ENCODE measurements at places on chromosomes 11 and 22.

DNA sequence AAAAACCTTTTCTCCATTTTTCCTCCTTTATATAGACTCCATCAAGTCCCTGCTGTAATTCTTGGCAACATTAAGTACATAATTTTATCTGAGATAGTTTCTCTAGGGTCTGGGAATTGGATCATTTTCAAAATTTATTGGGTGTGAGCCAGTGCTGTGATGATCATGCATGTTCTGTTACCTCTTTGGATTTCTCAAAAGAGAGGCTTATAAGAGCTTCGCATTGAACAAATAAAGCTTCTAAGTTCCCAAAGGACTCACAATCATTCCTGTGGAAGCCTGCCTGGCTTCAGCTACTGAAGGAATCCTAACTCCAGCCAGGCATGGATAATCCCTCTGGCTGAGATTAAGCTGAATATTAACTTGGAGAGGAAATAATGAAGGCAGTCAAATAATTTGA is 208.5 kb downstream of the RAB38 start:
- peak; percentile 81 for DNase-seq

GRCh38 chr11:110582728-110583432 is 129.4 kb downstream of the ARHGAP20 start:
- no peak for DNase-seq

- no peak for DNase-seq
These were observed 89.9 kb downstream of the CTTN start for GRCh38 chr11:70488171-70488703.

- DNase-seq = no peak
These were observed 2.9 kb upstream of the RAB38 start for GRCh38 chr11:88178191-88178590.

DNA sequence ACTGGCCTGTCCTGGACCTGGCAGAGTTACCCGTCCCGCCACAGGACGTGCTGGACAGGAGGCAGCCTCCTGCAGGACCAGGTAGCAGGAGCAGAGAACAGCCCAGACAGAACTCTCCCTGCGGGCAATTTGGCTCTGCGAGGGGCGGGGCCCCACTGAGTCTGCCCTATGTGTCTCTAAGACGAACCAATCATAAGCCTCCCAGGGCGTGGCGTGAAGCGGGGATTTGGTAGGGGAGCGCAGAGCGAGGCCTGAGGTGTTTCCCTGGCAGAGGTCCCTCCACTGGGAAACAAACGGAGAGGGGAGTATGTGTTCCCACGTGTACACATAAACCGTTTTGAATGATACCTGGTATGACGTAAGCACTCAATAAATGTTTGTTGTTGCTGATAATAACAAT is 7.4 kb downstream of the CD82 start:
- DNase-seq = no peak

DNA sequence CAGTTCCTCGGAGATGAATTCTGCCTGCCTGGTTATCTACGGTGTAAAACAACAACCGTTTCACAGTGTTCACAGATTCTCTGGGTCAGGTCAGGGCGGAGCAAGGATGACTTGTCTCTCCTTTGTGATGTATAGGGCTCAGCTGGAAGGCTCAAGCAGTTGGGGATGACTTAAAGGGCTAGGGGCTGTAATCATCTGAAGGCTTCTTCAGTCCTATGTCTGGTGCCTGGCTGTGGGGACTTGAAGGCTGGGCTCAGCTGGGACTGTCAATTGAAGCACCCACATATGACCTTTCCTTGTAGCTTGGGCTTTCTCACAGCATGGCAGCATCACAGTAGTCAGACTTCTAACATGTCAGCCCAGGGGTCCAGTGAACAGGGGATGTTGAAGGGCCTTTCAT is 29.3 kb downstream of the EIF3F start:
- DNase-seq = no peak

- no peak for DNase-seq
These were observed 131.6 kb downstream of the FBXO7 start for GRCh38 chr22:32606181-32606580.

- DNase-seq = no peak
These were observed 41.3 kb downstream of the TUB start for GRCh38 chr11:8122173-8122764.

DNA sequence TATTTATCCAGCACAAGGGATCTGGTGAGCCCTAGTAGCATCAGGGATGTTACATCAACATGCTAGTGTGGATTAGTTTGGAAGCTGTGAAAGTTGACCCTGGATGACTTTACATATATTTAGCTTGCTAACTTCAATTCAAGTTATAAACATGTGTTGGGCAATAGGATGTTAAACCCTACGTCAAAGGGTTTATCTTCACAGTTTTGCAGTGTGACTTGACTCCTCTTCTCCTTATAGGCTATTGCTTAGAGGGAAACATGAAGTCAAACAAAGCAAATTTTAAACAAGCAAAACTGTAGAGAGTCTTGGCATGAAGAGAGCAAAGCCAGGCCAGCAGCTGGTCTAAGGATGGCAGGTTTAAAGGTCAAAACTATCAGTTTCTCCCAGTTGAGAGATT is 11.3 kb upstream of the CTSC start:
- DNase-seq = no peak

DNA sequence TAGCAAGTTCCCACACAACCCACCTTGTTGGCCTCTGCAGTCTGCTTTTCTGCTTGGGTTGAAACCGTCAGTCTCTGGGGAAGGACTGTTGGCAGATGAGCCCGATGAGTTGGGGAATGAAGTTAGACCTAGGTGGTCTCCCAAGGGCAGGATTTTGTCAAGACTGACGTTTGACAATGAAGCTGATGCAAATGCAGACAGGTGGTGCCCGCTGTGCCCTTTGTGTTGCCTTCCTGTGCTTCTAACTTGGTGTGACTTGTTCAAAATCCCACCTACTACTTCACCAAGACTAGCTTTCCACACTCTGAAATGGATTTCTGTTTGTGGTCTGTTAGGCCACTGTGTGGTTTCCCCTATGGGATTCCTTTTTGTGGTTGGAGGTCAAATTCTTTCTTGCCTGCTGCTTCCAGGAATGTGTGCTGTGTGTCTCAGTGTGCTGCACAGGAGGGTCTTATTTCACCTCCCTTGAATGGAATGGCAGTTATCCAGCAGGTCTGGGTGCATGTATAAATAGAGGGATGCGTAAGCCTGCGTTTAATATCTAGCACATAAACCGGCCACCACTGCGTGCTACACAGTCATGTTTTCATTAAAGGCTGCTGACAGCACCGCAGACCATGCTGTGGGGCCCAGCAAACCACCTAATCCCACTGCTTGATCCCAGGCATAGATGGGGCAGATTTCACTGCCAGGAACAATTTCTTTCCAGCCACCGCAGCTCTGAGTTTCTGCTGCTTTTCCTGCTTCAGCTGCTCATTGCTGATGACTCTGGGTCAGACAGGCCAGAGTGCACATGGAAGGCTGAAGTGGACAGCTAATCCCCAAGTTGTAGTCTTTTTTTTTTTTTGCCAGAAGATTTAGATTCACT is 44.8 kb downstream of the ADAMTS8 start:
- DNase-seq = no peak

DNA sequence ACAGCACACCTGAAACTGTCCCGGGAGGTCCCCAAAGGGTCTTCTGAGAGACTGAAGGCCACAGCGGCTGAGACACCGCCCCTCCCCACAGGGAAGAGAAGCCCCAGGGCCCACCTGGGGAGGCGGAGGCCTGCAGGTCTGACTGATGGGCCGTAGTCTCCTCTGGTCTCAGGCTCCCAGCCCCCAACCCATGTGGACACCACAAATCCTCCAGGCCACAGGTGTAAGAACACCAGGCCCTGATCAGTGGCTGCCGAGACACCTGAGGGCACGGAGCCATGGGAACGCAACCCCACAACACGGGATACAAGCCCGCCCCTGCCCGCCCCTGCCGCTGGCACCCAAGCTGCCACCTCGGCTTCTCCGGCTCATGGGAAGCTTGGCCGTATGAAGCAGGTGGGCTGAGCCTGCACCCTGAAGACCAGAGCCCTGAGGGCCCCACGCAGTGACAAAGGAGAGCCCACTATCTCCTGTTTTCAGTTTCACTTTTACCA is 46.3 kb downstream of the BRD1 start:
- no peak for DNase-seq

DNA sequence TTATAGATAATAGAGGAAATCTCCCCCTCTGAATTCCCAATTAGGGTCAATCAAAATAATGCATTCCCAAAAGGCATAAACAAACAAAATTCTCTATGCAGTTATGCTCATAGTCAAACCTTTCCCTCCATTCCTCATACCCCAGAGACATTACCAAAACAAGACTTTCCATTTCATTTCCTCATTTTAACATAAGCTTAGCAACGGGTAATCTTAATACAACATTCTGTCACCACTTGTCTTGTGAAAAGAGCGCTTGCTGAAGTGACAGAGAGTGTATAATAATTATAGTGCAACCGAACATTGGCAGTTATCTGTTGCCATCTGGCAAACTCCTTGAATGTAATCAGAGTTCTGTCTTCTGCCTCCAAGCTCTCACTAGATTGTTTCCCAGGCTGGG is 1.2 kb upstream of the SLN start:
- DNase-seq = peak; percentile 95

DNA sequence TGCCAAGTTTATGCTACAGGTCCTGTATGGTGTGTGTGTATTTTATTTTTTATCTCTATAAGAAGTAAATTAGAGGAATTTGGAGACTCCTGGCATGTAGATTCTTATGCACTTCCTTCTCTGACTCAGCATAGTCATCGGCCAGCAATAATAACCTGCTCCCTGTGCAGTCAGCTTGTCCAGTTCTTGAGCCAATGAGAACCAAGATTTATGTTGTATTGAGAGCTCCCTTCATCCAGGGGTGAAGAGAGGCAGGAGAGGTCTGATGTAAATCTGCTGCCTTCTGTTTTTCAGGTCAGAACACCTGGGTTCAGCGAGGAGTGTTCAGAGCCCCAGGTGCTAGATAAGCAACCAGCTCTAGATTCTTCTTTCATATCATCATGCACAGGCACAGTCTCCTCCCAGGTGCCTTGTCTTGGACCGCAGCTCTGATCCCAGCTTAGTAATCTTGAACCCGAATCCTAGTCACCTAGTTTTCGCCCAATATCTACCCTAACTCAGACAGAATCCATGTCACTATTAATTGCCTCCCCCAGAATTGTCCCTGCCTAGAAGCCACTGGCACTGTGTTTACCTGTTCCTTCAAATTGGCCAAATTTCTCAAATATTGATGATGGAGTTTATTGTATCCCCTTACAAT is 328.2 kb upstream of the NCAM1 start:
- DNase-seq = no peak

DNA sequence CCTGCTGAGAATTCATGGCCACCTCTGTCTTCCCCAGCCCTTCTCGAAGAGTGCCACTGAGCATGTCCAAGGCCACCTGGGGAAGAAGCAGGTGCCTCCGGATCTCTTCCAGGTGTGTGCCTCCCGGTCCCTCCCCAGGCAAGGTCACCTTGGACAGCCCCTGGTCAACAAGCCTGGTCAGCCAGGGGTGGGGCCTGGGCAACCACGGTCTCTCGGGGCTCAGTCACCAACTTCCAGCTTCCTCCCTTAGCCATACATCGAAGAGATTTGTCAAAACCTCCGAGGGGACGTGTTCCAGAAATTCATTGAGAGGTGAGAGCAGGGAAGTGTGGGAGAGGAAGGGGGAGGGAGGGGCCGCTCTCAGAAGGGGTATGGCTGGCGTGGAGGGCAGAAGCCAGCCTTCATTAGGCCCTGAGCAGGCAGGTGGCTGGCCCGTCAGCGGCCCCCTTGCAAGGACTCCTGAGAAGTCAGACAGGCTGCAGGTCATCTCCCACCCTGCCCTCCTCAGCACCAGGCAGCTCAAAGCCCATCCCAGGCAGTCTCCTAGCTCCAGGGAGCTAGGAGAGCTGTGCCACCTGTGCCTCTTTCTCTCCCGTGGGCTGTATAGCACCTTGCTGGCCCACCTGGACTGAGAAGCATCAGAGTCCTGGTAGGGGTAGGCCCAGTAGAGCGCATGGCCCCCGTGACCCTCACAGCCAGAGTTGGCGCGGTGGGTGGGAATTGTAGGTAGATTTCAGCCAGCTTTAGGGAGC is 9.3 kb upstream of the ANKRD13D start:
- DNase-seq = no peak

- no peak for DNase-seq
These were observed 528 bp upstream of the ARRB1 start for GRCh38 chr11:75351791-75352587.

DNA sequence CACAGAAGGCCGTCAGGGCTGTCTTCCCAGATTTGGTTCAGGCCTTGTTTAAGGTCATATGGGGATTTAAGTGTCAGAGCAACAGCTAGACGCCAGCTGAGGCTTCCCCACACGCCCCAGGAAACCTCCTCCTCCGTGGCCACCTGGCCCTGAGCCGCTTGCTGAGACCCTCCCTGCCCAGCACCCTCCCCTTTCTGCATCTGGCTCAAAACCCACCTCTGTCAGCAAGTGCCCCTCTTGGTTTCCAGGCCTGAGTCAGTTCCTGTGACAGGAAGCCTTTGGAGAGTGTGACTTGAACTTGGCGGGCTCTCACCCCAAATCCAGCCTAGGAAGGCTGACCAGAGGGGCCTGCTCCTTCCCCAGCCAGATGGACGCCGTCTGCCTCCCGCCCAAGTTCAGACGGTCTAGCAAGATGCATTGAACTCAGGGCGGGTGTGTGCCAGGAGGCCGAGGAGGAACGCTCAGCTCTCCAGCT is 561 bp downstream of the FXYD2 start:
- DNase-seq = no peak

GRCh38 chr11:8671651-8672062 is 10.8 kb downstream of the TRIM66 start:
- peak; percentile 77 for DNase-seq

DNA sequence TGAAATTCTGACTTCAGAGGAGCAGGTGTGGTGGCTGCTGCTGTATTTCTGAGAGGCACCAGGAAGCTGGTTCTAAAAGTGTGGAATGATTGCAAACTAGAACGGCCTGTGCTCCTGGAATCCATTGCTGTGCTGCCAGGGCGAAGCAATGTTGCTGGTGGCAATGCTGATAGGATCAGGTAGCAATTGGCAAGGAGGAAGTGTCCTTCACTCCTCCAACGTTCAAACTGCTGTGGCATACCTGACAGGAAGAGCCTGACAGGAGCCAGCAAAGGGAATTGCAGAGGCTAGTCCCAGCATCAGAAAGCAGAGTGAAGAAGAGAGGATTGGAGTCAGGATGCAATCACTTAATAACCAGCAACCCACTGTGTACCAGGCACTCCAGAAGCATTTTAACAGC is 118.2 kb downstream of the FAR1 start:
- no peak for DNase-seq

DNA sequence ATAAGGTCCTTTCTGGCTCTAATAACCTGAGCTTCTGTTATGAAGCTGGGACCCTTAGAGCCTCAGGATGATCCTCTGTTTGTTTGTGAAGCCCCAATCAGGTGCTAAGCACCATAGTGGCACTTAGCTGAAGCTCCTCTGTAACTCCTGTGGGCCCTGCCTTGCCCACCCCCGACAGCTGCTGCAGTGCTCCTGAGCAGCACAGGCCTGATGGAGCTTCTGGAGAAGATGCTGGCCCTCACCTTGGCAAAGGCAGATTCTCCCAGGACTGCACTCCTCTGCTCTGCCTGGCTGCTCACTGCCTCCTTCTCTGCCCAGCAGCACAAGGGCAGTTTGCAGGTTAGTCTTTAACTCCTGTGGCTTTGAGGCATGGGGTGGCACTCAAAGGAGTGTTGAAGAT is 19.0 kb upstream of the CCDC134 start:
- no peak for DNase-seq

- DNase-seq = peak; percentile 17
These were observed 20.2 kb downstream of the RTN4RL2 start for GRCh38 chr11:57480409-57481137.
